B cell (primary cell): ENCODE measurements at places on chromosomes 3 and 15. TPM values are rescaled to one million over a fixed set of nuclear protein-coding genes. Genes with fewer than 3 reads are reported as not detected.

CFAP100 gene
- not detected in 2 replicates for polyA plus RNA-seq

- no peak overlapping the region for H3K4me3 ChIP-seq
- H3K4me1 ChIP-seq, result no peaks in the 10 kb centered on the region
These were observed 282.9 kb downstream of the AGBL1 start for GRCh38 chr15:86362555-86362954.

DNA sequence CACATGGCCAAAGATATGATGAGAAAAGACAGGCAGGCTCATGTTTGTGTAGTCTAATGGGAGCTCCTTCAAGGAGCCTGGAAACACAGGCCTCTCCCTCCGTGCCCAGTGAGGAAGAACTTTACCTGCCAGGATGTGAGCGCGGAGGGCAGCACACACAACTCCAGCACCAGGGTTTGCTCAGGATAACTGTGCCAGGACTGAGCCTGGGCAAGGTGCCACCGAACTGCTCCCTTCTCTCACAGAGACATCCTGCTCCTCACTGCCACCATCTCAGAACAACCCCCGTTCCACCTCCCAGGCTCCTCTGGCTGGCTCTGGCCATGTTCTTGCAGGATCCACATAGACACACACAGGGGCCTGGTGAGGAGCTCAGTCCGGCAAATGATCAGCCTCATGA, 87.4 kb downstream of the NUP210 start:
- no peak overlapping the region for H3K4me3 ChIP-seq
- H3K27ac ChIP-seq, result peak overlapping the region; percentile 64
- peaks cover 41% of the 10 kb centered on the region for H3K4me1 ChIP-seq
- no peaks in the 10 kb centered on the region for H3K27me3 ChIP-seq

GRCh38 chr3:197168606-197169005, 129.8 kb downstream of the DLG1 start:
- no peaks in the 10 kb centered on the region for H3K27me3 ChIP-seq
- peaks cover 5% of the 10 kb centered on the region for H3K36me3 ChIP-seq
- no peak overlapping the region for H3K4me3 ChIP-seq
- no peak overlapping the region for H3K27ac ChIP-seq

DNA sequence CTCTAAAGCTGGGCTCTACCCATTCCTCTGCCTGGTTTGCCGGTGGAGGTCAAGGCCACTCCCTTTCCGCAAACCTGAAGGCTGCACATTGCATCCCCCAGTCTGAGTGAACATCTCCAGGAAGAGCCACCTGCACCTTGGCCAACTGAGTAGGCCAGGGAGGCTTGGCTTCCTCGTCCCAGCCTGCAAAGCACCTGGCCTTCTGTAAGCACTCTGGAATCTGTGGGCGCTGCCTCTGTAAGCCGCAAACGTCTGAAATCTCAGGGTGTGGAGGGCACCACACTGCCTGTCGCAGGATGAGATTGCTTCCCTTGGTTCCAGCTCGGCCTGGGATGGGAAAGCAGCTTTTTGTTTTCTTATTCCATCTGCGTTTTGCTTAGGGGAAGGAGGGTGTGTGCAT, 81.3 kb downstream of the SEC22A start:
- no peaks in the 10 kb centered on the region for H3K4me1 ChIP-seq
- H3K27me3 ChIP-seq, result no peaks in the 10 kb centered on the region
- no peak overlapping the region for H3K27ac ChIP-seq
- H3K36me3 ChIP-seq, result no peaks in the 10 kb centered on the region
- DNase-seq, result no peak

DNA sequence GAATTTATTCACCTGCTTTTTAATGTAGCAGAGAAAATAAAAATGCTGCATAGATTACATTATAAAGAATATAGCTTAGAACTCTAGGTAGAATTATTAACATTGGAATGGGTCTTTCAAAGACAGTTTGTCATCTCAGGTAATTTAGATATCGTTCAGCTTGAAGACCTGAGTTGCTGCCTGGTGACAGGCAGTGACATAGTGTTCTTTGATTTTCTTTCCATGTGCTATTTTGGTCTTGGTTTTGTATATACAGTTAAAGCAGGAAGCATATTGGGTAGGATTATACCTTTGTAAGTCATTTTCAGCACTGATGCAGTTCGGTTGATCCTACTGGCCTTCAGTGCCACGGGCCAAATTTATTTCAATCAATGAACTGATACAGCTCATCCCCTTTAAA, 98.7 kb downstream of the BBX start:
- H3K36me3 ChIP-seq, result no peaks in the 10 kb centered on the region
- H3K27ac ChIP-seq, result no peak overlapping the region
- H3K4me1 ChIP-seq, result no peaks in the 10 kb centered on the region
- no peak for DNase-seq
- H3K27me3 ChIP-seq, result no peaks in the 10 kb centered on the region

STAB1 gene
- polyA plus RNA-seq, result 3.8 and 5.6 TPM in 2 replicates

- H3K36me3 ChIP-seq, result no peaks in the 10 kb centered on the region
- peaks cover 2% of the 10 kb centered on the region for H3K4me1 ChIP-seq
- H3K4me3 ChIP-seq, result no peak overlapping the region
- no peak for DNase-seq
- H3K27ac ChIP-seq, result no peak overlapping the region
These were observed 7.4 kb upstream of the GSK3B start for GRCh38 chr3:120101624-120102023.

DNA sequence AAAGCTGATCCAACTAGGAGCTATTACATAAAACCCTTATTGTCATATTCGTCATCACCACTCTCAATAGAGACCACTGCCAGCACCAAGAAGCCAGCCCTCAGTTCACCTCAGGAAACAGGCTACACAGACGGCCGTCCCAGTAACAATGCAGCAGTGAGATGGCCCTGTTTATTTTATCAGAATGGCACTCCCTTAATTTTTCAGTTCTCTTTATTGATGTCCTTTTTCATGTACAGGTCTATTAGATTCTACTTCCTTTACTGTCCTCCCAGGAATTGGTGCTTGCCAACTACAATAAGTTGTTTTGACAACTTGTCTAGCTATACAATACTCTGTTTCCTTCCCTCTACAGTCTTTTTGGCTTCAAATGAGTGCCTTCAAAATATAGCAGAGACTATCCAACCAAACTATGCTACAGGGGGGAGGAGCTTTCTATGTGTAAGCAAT, 272.5 kb downstream of the ZBTB20 start:
- no peak overlapping the region for H3K4me3 ChIP-seq
- H3K4me1 ChIP-seq, result peaks cover 5% of the 10 kb centered on the region
- peaks cover 2% of the 10 kb centered on the region for H3K36me3 ChIP-seq
- no peak overlapping the region for H3K27ac ChIP-seq

- no peak for DNase-seq
- no peak overlapping the region for H3K27ac ChIP-seq
- peaks cover 19% of the 10 kb centered on the region for H3K4me1 ChIP-seq
- H3K27me3 ChIP-seq, result no peaks in the 10 kb centered on the region
These were observed 87.2 kb upstream of the TBL1XR1 start for GRCh38 chr3:177284383-177284881.

DNA sequence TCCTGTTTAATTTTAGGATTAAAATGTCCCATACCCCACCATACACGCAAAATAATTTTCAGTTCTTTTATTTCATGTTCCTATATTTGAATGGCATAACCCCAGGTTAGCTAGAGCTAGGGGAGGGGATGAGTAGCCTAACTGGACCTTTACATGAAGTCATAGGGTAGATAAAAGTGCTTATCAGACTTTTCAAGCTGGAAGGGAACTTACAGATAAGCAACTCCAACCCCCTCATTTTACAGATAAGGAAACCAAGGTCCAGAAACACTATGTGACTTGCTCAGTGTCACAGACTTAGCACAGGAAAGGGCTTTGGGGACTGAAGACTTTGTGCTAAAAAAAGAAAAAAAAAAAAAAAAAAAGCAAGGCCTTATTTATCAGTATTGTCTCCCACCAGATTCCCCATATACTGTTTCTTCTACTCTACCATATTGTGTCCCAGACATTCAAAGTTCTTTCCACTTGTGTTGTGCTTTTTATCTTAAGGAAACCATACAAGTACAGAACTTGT, 10.6 kb upstream of the TNIK start:
- no peak for DNase-seq
- H3K4me1 ChIP-seq, result no peaks in the 10 kb centered on the region
- no peaks in the 10 kb centered on the region for H3K36me3 ChIP-seq

- DNase-seq, result no peak
- H3K4me1 ChIP-seq, result peaks cover 21% of the 10 kb centered on the region
- no peaks in the 10 kb centered on the region for H3K36me3 ChIP-seq
- no peaks in the 10 kb centered on the region for H3K27me3 ChIP-seq
- no peak overlapping the region for H3K4me3 ChIP-seq
These were observed 75.9 kb downstream of the KLF13 start for GRCh38 chr15:31402511-31403056.

NPAP1 gene
- not detected in 2 replicates for polyA plus RNA-seq

SLC6A1 gene
- not detected in 2 replicates for polyA plus RNA-seq

SYNPR gene
- not detected in 2 replicates for polyA plus RNA-seq

TATDN2 gene
- polyA plus RNA-seq, result 24.7 and 27.1 TPM in 2 replicates

DNA sequence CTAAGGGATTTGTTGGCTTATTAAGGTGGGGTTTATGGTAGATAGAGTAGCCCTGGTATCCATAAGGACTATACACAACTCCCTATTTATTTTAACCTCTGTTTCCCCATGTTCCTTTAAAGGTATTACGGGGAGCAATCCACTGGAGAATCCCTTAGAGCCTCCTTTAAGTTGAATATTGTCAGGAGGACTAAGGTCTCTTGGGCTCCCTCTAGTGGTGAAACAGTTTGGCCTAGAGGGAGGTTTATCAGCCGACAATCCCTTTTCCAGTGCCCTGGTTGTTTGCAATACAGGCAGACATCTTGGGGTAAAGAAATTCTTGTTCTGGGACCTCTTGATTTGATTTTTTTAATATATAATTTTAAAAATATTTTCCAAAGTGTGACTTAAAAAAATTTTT, 12.9 kb downstream of the OPA1 start:
- peak; percentile 69 for DNase-seq
- H3K36me3 ChIP-seq, result peaks cover 1% of the 10 kb centered on the region
- no peak overlapping the region for H3K27ac ChIP-seq
- no peaks in the 10 kb centered on the region for H3K4me1 ChIP-seq
- no peaks in the 10 kb centered on the region for H3K27me3 ChIP-seq

TTC23 gene
- 0.04 and 0.15 TPM in 2 replicates for polyA plus RNA-seq

DNA sequence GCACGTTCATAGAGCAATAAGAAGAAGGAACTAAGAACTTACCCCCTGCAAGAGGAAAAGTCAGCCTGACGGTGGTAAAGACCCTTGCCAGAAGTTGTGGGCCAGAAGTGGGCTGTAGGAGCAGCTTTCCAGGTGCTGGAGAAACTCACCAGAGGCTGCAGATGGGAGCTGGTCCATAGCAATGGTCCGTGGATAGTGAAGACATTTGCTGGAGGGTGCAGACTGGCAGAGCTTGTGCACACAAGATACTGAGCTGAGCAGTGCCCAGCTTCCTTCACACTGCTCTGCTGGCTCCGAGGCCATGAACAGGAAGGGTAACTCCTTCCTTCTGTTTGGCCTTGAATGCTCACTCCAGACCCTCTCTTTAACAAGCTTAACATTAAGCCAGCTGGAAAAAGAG, 149.8 kb upstream of the BNIP2 start:
- H3K27ac ChIP-seq, result no peak overlapping the region
- H3K4me3 ChIP-seq, result no peak overlapping the region
- no peak for DNase-seq
- no peaks in the 10 kb centered on the region for H3K4me1 ChIP-seq

DNA sequence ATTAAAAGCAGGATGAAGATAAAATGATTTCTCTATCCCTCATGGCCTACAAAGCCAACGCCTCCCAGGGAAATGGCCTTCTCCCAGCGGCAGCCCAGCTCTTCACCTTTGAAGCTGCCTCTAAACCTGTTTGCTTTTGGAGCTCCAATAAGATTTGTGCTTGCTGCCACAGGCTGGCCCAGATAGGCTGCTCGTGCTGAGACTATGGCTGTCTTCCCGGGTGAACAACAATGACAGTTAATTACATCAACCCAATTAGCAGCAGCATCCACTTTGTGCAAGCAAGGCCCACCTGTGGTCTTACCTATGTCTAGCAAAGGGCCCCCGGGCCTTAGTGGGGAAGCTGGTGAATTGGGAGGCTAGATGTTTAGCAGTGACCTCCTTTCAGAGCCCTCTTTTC, 179.6 kb downstream of the P3H2 start:
- DNase-seq, result no peak
- H3K27me3 ChIP-seq, result no peaks in the 10 kb centered on the region
- H3K36me3 ChIP-seq, result no peaks in the 10 kb centered on the region
- no peaks in the 10 kb centered on the region for H3K4me1 ChIP-seq
- H3K27ac ChIP-seq, result no peak overlapping the region
- H3K4me3 ChIP-seq, result no peak overlapping the region

- H3K27me3 ChIP-seq, result no peaks in the 10 kb centered on the region
- H3K27ac ChIP-seq, result no peak overlapping the region
- no peak overlapping the region for H3K4me3 ChIP-seq
- no peaks in the 10 kb centered on the region for H3K4me1 ChIP-seq
- no peak for DNase-seq
These were observed 637.3 kb downstream of the TUSC7 start for GRCh38 chr3:117346901-117347300.

- no peaks in the 10 kb centered on the region for H3K27me3 ChIP-seq
- H3K4me1 ChIP-seq, result no peaks in the 10 kb centered on the region
- no peaks in the 10 kb centered on the region for H3K36me3 ChIP-seq
- H3K27ac ChIP-seq, result no peak overlapping the region
These were observed 92.2 kb downstream of the MYLK start for GRCh38 chr3:123791898-123792297.

- H3K4me1 ChIP-seq, result peaks cover 7% of the 10 kb centered on the region
- H3K36me3 ChIP-seq, result no peaks in the 10 kb centered on the region
- H3K27ac ChIP-seq, result no peak overlapping the region
- H3K4me3 ChIP-seq, result no peak overlapping the region
- DNase-seq, result no peak
These were observed 17.6 kb downstream of the KIF9 start for GRCh38 chr3:47265008-47265407.

PATL2 gene
- 89.4 and 98.8 TPM in 2 replicates for polyA plus RNA-seq

DNA sequence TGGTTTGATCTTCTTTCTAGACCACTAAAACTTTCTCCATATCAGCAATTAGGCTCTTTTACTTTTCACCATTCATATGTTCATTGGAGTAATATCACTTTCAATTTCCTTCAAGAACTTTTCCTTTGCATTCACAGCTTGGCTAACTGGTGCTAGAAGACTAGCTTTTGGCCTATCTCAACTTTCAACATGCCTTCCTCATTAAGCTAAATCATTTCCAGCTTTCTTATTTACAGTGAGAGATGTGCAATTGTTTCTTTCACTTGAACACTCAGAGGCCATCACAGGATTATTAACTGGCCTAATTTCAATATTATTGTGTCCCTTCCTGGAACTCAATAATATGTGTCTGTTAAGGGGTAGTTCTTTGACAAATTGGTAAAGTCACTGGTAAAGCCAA, 42.8 kb upstream of the PLOD2 start:
- H3K4me3 ChIP-seq, result no peak overlapping the region
- H3K27me3 ChIP-seq, result no peaks in the 10 kb centered on the region
- DNase-seq, result no peak
- no peaks in the 10 kb centered on the region for H3K36me3 ChIP-seq

DNA sequence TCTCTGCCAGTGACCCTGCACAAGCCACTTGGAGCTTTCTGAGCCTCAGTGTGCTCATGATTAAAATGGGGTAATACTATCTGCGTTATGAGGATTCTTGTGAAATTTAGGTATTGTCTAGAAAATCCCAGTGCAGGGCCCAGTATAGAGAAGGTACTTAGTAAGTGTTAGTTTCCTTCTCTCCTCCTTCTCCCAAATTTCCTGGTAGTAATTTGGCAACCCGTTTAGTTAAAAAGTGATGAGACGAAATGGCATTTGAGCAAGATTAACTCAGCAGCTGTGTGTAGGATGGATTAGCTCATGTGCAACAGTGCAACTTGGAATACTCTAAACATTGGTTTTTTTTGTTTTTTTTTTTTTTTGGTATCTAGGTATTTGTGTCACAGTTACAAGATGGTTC, 84.6 kb downstream of the SLCO3A1 start:
- DNase-seq, result no peak
- H3K4me3 ChIP-seq, result no peak overlapping the region
- no peaks in the 10 kb centered on the region for H3K27me3 ChIP-seq
- H3K36me3 ChIP-seq, result no peaks in the 10 kb centered on the region
